ENCODE measurements at places on chromosomes 12 and 14.
A peak's percentile ranks its signal among the peaks of the same experiment; 100 is the strongest.

GRCh38 chr14:65255583-65256461 lies 153.5 kb upstream of the MAX start:
- DNase-seq = no peak

DNA sequence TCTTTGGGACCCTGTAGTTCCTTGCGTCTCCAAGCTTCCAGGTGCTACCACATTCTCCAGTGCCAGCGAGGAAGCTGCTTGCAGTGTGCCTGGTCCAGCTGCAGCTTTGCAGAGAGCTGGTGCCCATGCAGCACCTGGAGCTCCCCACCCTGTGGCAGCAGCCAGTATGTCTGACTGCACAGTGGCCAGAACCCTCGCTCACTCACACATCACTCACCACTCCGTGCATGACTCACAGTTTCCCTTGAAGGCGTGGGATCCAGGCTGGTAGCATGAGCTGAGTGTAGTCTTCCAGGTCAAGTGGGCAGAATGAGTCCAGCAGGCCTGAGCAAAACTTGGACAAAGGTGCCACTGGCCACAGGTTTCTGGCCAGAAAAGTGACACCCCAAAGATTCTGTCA lies 33.6 kb downstream of the SDR9C7 start:
- no peak for DNase-seq

DNA sequence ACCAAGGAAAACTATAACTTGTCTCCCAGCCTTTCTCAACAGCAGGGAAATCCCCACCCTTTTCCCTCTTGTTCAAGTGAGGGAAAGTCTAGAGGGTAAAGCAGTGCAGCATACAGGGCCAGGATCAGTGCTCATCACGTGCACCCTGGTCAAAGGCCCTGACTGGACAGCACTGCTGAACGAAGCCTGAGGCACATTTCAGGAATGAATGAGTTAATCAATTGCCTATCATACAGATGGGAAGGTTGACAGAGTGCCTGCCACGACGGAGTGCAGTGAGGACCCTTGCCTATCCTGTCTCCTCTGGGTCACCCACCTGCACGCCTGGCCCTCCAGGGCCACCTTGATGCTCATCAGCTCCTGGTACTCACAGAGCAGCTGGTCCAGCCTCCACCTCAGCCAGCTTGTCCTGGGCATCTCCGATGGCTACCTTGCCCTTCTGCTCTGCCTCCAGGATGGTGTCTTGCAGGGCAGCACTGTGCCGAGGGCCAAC lies 11.7 kb upstream of the KRT73 start:
- no peak for DNase-seq

DNA sequence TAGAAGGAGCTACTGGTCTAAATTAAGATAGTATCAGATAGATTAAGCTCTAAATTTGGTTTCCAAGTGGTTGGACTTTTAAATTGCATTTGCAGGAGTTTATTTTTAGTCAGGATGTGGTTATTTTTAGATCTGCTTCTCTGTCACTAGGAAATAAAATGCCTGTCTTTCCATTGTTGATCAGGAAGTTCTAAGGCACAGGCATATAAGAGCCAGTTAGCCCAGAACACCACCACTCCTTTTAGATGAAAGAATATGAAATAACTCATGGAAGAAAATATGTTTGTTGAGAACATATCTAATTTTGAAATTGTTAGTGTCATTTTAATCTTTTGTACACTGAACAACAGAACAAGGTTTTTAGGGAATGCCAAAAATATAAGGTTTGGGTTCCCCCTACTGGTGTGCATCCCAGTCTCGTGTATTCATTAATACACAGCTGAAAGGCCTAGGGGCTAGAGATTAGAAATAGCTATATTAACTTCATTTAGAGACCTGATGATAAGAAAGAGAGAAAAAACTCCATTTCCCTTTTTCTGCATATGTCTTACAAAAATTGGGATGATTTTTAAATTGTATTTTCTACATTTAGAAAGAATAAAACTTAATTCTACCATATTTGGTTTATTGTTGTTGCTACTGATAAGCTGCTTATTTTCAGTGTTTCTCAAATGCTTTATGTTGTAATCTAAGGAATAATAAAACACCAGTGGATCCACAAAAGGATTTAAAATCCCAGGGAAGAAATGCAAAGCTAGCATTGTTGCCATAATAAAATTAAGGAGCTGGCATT lies 67.2 kb downstream of the RIC8B start:
- no peak for DNase-seq

GRCh38 chr12:62895351-62895877 lies 39.5 kb downstream of the PPM1H start:
- DNase-seq = no peak

DNA sequence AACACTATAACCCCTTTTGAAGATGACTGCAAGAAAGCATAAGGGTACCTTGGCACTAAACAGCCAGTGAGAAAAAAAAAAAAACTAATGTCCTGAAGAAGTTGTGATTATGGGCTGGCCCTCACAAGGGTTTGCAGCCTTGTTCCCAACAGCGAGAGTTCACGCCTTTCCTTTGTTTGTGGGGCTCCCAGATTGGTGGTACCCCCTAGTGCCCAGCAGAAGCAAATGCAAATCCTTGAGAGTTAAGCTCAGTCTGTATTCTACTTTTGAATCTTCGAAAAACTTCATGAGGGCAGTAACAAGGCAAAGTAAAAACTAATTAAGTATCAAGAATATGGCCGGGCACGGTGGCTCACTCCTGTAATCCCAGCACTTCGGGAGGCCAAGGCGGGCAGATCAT lies 238.9 kb upstream of the LMO3 start:
- no peak for DNase-seq

- DNase-seq = no peak
Measured at GRCh38 chr12:113802000-113802749, 163.9 kb downstream of the RBM19 start.

- DNase-seq = no peak
Measured at GRCh38 chr12:56120158-56120846, 2.2 kb downstream of the ZC3H10 start.

GRCh38 chr12:13436182-13436581 lies 239.7 kb downstream of the EMP1 start:
- DNase-seq = no peak

GRCh38 chr14:33393231-33393894 lies 454.7 kb downstream of the NPAS3 start:
- DNase-seq = no peak

GRCh38 chr12:69947897-69948296 lies 122.9 kb downstream of the MYRFL start:
- DNase-seq = no peak

GRCh38 chr12:53860426-53861345 lies 77.9 kb upstream of the HOXC13 start:
- no peak for DNase-seq

- no peak for DNase-seq
Measured at GRCh38 chr14:67881225-67881624, 61.6 kb downstream of the RAD51B start.

GRCh38 chr12:54027442-54027786 lies 826 bp upstream of the HOXC6 start:
- no peak for DNase-seq

DNA sequence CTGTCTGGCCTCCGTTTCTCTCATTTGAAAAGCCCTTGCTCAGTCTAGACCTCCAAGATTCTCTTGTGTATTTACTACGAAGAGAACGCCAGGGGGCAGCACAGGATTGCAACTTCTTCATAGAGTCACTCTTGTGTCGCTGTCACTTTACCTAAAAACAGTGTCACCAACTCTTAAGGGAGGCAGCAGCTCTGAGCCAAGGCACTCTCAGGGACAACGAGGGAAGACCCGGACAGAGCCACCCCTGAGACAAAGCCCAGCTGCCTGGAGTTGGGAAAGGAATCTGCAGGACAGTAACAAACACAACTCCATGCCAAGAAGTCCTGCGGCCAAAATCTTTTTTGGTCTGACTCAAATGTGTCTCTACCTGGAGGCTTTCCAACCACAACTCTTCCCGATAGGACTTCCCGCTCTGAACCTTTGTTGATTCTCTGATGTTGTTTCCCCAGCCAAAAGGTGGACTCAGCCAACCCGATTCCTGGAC lies 9.6 kb upstream of the RPAP3 start:
- peak; percentile 43 for DNase-seq
